Cardiac fibroblast (primary cell): ENCODE measurements at places on chromosomes 4 and X.

DNA sequence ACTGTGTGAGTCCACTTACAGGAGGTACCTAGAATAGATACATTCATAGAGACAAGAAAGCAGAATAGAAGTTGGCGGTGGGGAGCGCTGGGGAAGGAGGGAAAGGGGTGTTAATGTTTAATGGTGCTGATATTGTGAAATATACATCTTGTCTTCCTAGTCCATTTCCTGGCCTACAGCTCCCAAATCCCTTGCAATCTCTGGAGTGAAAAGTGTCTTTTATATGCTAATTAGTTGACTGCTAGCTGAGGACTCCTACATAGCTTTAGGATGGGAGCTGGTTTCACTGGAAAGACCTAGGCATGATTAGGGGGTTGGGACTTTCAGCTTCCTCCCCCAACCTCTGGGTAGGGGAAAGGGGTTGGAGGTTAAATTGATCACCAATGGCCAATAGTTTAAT is 36.0 kb downstream of the FUNDC1 start:
- no peak for DNase-seq

DNA sequence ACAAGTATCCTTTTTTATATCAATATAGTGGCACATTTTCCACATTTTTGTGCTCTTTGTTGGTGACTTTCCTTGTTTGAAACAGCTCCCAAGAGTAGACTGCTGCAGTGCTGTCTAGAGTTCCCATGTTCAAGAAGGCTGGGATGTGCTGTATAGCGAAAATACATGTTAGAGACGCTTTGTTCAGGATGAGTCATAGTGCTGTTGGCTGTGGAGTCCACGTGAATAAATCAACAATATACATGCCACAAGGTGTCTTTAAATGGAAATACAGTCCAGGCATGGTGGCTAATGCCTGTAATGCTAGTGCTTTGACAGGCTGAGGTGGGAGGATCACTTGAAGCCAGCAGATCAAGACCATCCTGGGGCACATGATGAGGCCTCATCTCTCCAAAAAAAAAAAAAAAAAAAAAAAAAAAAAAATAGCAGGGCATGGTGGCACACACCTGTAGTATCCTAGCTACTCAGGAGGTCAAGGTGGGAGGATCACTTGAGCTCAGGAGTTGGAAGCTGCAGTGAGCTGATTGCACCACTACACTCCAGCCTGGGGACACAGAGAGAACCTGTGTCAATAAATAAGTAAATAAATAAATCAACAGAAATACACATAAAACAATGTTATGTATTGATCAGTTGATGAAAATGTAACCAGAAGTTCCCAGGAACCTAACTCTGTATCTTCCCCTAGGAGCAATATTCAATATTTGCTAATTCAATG is 256.8 kb upstream of the STS start:
- DNase-seq = no peak

GRCh38 chr4:174983128-174983750 is 65.1 kb downstream of the ADAM29 start:
- DNase-seq = no peak

- no peak for DNase-seq
Measured at GRCh38 chr4:53552711-53553110, 38.6 kb downstream of the LNX1 start.

GRCh38 chrX:66328950-66329596 is 165.0 kb downstream of the HEPH start:
- no peak for DNase-seq

GRCh38 chr4:134727696-134728095 is 526.1 kb upstream of the PABPC4L start:
- no peak for DNase-seq

- DNase-seq = no peak
Measured at GRCh38 chr4:79249881-79250503, 75.9 kb downstream of the NAA11 start.

- DNase-seq = no peak
Measured at GRCh38 chr4:69823048-69823447, 36.9 kb downstream of the SULT1E1 start.

DNA sequence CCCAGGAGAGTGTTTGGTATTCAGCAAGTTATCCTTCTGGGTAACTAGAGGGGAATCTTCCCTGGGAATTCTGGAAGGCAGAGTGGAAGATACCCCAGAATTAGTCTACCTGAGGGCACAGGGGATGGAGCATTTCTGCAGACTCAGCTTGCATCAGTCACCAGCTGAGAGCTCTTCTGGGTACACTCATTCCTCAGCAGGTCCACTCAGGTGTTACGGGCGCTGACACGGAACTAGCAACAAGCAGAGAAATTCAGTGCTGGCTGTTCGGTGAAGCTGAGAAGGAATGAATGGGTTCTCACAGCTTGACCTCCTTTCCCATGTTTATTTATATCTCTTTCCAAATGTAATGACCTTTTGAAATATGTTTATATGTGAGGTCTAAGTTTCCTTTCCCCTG is 106.0 kb upstream of the PNPLA4 start:
- DNase-seq = no peak

DNA sequence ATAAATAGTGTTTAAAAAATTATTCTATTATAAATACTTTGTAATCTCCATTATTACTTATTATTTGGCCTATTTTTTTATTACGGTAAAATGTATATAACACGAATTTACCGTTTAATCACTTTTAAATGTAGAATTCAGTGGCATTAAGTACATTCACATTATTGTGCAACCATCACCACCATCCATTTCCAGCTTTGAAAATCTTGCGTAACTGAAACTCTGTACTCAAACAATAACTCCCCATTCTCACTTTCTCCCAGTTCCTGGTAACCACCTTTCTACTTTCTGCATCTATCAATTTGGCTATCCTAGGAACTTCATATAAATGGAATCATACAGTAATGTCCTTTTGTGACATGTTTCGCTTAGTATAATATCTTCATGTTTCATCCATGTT is 45.7 kb downstream of the PASD1 start:
- DNase-seq = no peak

- DNase-seq = peak; percentile 0
Measured at GRCh38 chrX:92232182-92232581, 453.0 kb downstream of the PCDH11X start.

DNA sequence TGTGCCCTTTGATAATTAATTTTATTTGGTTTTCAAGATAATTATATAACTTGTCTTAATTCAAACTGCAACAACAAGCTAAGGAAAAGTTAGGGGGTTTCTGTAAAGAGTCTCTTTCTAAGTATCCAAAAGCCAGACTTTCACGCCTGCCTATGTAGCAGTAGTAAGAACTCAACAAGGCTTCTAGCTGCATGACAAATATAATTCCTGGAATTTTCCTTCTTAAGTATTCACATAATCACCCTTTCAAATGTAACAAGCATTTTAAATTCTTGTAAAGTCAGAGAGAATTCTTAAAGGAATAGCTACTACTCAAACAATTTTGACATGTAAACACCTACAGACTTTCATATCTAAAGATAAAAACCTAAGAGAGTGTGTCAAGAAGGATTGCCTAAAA is 189.7 kb upstream of the NDST3 start:
- DNase-seq = no peak

DNA sequence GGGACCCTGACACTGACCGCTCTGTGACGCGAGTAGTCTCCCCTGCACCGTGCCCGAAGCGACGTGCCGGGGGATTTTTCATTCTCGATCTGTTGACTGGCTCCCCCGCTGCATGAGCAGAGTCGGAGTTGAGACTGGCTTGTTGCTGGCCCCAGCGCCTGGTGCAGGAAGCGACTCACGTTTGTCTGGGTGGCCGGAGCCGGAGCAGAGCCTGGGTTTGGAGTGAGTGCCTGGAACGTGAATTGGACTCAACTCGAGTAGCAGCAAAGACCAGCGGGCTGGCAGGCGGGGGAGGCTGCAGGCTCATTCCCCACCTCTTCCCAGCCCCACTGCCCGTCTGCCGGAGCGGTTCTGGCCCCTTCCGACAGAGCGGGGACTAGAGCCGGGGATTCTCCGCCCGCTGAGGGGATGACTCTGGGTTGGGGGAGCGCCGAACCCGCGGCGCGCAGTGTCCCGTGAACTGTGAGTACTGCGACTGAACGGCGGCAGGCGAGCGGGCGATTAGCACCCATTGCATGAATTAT is 554 bp downstream of the PCDH7 start:
- DNase-seq = peak; percentile 50

DNA sequence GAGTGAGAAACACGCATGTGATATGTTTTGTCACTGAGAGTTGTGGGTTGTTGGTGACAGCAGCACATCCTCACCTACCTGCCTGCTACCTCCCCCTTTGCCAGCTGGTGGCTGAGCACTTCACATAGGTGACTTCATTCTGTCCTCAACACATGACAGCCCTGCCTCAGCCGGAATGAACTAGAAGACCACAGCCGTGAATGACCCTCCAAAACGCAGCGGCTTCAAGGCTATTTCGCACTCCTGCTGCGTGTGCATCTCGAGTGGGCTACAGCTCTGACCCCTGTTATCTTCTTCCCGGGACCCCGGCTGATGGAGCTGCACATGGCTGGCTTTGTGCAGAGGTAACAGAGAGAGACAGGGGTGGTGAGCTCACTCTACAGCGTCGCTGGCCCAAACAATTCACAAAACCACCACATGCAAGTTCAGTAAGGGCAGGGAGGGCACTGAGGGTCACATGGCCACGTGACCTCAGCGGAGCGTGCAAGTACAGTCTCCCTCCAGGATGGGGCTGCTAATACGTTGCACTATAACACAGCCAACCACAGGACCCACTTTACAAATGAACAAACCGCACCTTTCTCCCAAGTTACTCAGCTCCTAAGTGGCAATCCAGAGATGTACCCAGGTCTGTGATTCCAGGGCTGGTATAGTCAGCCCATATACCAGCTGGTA is 6.3 kb upstream of the PPP2R2C start:
- no peak for DNase-seq

- DNase-seq = no peak
Measured at GRCh38 chrX:13485167-13485566, 84.2 kb upstream of the EGFL6 start.

GRCh38 chr4:129379429-129379828 is 283.5 kb downstream of the C4orf33 start:
- DNase-seq = no peak

GRCh38 chr4:151184523-151185458 is 85.4 kb downstream of the RPS3A start:
- DNase-seq = peak; percentile 67

DNA sequence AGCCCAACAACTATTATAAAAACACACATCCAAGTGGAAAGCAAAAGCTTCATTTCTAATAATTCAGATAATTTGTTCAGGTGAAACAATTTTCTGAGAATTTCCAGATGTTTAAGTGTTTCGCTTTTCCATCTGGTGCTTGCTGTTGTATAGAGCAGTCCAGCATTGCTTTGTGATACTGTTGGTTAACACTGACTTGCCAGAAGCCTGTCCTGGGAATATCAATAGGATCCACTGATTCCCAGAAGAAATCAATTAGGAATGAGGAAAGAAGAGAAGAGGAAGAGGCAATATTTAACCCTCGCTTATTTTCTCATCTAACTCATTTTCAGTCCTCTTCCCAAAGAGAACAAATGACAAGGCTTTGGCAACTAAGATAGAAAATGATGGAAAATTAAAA is 94.9 kb upstream of the DDIT4L start:
- DNase-seq = no peak

DNA sequence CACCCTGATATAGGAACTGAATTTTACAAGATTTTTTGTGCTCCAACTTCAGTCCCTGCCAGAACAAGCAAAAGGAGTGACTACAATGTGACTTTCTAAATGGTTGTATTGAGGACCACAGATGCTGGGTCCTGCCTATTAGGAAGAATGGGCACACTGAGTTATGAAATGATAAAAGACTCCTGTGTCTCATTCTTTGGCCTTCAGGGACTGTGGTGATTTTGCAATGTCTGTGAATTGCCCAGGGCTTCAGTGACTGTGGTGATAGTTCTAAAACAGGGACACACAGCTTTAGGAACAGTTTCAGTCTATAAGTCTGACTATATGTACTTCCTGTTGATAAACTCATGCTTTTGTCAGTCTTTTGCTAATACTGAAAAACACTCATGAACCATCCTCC is 210.2 kb downstream of the DMD start:
- no peak for DNase-seq

DNA sequence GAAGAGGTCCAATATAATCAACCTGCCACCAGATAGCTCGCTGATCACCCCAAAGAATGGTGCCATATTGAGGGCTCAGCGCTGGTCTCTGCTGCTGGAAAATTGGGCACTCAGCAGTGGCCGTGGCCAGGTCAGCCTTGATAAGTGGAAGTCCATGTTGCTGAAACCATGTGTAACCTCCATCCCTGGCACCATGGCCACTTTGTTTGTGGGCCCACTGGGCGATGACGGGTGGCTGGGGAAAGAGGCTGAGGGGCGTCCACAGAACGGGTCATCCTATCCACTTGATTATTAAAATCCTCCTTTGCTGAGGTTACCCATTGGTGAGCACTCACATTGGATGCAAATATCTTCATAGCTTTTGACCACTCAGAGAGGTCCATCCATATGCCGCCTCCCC is 7.7 kb downstream of the F8A2 start:
- DNase-seq = no peak

- DNase-seq = no peak
Measured at GRCh38 chr4:152095701-152096070, 334.9 kb upstream of the GATB start.

DNA sequence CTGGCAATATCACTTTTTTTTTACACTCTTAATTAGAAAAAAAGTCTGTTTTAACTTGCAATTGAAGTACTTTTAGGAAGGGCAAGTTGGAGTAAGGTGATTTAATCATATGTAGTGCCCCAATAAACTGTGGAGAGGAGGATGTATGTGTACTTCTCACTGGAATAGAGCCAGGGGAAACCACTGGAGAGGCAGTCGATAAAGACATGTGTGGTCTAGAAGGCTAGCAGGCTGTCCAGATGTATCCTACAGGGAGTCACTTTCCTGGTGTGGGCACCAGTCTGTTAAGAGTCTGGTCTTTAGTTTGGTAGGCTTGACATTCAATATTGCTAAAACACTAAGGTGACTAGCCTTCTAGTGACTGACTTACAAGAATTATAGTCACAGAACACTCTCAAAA is 9.6 kb upstream of the SGMS2 start:
- DNase-seq = no peak

GRCh38 chr4:175807547-175807946 is 4.5 kb downstream of the GPM6A start:
- no peak for DNase-seq

DNA sequence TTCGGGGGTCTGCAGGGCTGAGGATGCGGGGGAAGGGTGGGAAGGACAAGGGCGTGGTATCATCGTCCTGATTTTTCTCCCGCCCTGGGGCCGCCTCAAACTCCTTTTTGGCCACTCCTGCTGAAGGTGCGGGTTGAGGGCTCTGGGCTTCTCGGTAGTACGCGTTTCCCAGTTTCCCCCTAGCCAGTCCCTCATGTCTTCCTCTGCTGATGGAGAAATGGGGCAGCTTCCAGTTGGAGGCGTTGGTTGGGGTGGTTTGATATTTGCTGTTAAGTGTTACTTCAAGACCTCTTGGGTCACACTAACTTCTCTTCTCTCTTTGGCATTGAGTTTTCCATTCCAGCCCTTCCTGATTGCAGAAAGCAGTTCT is 482 bp downstream of the GSTCD start:
- DNase-seq = peak; percentile 27
